ENCODE measurements at places on chromosomes 5 and 9.

DNA sequence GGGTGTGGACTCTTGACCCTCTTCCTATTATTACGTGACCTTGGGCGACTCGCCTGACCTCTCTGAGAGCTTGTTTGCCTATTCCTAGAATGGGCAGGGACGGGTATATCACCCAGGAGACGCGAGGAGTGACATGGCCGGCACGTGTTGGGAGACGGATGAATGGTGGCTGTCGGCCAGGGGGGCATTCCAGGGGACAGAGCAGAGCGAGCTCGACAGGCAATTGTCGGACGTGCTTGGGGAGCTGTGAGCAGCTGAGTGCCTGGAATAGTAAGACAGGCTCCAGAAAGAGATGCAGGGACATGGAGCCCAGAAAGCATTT, 29.3 kb upstream of the UNC5A start:
- DNase-seq, result peak; percentile 10

GRCh38 chr9:110828264-110828663, 159.7 kb downstream of the MUSK start:
- DNase-seq, result peak; percentile 84

GRCh38 chr9:113594484-113595299, 131.2 kb downstream of the RGS3 start:
- peak; percentile 51 for DNase-seq

DNA sequence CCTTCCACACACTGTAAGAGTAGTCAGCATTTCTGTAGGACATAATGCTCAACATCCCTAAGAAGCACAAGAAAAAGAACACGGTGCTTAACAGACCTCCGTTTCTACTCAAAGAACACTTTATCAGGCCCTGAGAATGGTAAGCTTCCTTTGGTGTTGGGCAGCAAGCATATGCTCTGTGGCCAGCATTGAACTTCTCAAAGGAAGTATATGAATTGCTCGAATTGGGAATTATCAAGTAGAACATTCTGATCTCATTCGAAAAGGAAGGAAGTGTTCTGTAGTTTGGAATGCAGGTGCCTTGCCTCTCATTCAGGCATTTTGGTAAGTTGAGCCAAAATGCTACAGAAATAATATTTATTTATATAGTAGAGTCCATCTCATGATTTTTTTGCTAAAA, 61.0 kb downstream of the C5 start:
- no peak for DNase-seq

GRCh38 chr5:14284392-14285148, 141.4 kb downstream of the TRIO start:
- no peak for DNase-seq

DNA sequence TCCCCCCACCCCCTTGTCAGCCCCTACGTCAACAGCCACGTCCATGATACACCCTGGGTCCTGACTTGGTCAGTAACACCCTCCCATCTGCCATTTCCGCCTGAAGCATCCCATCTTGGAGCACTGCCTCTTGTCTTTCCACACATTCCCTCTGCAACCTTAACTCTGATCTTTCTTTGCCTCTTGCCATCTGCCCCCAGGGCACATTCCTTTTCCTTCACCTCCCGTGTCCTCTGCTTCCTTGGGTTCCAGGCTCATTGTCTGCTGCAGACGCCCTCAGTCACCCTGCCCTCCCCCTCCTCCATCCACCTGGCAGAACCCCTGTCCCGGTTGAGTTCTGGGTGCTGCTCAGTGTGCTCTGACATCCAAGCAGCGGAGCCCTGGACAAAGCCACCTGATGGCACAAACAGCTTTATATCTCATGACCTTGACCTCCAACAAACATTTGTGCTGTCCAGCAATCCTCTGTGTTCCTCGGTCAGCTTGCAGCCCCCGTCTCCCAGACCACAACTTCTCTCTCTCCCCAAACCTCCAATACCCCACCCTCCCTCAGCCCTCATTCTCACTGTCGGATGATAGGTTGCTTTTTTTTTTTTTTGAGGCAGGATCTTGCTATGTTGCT, 97.7 kb upstream of the IER5L start:
- DNase-seq, result no peak

GRCh38 chr5:127012916-127013315, 17.4 kb downstream of the MARCHF3 start:
- DNase-seq, result peak; percentile 22

DNA sequence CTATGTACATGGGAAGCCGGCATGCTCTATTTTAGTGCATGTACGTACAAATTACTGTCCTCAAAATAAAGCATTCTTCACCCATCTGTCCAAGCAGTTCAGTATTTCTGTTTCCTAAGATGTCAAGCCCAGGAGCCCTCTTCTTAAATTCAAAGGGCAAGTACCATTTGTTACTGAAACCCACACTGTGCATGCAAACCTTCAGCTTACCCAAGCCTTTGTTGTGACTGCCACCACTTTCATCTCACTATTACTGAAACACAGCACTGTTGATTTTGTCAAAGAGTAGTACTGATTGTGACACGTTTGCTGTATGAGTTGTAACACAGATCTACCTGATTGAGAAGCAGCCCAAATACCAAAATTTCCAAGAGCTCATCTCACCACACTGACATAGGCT, 390.4 kb upstream of the IZUMO3 start:
- DNase-seq, result no peak

DNA sequence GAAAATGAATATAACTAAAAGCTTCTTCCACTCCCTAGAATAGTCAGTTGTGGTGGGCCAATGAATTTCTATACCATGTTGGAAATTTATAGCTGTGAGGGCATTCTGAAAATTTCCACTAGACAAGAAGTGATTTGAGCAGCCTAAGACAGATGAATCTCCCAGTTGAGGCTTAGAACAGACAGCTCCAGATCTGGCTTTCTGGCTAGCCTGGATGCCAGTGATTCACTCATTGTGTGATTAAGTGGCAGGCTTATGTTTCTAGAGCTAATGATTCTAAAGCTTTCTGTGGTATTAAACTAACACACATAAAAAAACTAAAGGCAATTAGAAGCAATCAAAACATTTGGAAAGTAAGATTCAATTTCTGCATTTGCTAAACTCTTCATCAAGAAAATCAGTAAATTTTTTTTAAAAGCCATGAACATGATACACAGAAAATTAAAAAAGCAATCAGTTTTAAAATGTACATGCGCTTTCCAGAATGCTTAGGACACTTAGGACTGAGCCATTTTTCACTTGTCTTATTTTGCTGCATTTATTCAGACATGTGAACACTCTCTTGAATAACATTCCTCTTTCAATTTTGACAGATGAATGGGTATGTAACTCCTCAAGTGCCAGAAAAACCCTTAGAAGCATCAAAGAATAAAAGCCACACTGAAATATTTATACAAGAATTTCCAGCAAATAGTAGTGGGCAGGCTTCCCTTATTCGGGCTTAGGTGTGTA, 100.5 kb upstream of the GNAQ start:
- peak; percentile 42 for DNase-seq

DNA sequence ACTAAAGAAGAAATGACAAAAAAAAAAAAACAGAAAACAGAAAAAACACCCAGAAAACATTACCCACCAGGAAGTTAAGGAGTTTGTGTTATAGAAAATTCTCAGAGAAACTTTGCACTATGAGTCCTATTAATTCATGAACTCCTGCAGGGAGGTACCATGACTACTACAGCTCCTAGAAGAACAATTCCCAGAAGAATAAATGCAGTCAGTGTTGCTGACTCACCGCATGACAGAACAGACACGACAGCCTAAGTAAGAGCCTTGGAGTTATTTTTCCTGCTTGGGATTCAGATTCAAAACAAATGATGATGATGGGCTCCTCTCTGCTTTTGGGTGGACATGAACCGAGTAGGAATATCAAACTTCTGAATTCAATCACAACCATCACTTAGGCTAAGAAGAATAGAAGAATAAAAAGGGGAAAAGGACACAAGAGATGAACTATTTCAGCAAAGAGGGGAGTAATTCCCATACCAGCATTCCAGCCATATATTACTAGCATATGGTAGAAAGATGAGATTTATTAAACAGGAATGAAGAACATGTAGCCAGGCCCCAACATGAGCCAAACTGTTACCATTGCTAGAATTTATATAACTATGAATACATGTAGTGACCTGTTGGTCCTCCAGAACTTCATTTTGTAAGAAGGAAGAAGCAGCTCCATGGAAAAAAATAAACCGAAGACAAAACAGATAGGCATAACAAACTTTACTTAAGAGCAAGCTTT, 209.6 kb upstream of the PDE4D start:
- peak; percentile 74 for DNase-seq

Measured in astrocyte of the hippocampus (primary cell).